ENCODE measurements at places on chromosomes 12 and 14.

GRCh38 chr12:56521590-56522371 lies at the start of gene RBMS2:
Gene RBMS2, plus strand, starts transcription at chr12:56521820. Its CDS starts 204 bp downstream, at chr12:56522024.
- no peak for DNase-seq

DNA sequence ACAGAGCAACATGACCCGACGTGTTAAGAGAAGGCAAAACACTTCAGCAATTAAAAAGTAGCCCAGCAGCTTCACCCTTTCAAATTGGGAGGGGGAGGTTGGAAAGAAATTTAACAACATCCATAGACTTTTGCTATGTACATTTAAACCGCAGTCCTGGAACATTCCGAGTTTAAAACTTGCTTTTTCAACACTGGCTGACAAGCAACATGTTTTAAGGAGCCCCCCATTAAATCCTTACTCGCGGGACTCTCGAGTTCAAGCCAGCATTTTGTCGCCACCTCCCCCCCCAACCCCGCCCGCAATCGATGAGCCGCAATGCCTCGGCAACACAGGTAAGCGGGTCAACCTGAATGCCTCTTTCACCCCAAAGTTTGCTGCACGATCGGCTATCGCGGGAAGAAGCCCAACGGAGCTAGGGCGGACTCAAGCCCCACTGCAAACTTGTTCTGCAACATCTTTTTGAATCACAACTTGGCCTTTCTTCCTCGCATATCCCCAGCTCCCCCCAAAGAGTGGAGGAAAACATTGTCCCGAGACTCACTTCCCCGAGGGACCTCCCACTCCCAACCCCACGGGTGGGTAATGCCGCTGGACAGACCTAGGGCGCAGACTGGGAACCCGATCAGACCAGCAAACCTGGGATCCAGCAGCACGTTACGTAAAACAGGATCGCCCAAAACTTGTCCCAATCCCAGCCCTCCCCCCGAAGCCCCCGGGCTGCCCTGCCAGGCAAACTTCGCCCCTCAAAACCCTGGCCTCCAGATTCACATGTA lies 777 bp downstream of the ZFP36L1 start:
- DNase-seq, result no peak

- no peak for DNase-seq
Observed at GRCh38 chr12:110744601-110745264, 2.0 kb upstream of the PPP1CC start.

- DNase-seq, result no peak
Observed at GRCh38 chr12:51632623-51633022, 41.6 kb downstream of the SCN8A start.

- no peak for DNase-seq
Observed at GRCh38 chr14:67602995-67603545, 3.0 kb upstream of the PIGH start.

DNA sequence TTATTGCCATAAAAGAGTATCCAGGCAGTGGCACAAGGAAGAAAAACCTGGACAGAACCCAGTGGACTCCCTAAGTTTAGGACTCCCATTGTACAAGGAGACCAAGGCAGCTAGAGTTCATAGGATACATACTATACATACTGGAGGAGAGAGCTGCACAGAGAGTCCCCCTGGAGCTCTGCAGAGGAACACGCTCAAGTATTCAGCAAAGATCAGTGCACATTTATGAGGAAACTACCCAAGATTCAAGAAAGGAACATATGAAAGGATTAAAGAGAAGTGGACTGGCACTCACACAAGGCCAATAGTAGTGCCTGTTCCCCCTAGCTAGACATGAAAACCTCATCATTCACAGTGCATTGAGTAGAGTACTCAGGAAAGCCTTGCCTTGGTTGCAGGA lies 43.0 kb upstream of the CHPT1 start:
- no peak for DNase-seq

GRCh38 chr12:4997939-4998338 lies 45.7 kb upstream of the KCNA5 start:
- DNase-seq, result no peak

DNA sequence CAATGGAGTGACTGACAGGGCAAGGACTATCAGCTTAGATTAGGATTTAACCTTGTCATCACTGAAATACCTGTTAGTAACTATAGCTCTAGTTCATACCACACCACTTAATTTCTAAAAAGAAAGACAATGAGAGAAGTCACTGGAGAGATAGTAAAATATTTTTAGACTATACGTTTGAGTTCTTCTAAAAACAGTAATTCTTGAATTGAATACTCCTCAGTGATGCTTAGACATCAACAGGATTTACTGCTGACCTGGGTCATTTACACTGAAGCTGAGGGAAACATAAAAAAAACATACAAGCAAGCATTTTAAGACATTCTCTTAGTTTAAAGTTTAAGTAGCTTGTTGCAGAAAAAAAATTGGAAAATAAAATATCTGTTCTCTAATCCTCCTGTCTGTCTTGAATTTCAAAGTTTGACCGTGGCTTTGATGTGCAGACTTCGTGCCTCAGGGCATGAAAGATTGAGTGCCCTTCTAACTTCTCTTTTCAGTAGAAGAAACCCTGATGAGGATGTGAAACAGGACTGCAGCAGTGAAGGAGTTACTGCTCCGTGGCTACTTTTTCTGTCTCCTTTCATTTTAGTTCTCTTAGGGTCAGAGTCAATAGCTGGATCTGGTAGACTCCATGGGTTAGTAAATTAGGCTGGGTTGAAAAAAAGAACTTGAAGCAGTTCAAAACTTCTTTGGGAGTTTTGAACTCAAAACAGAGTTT lies 172.2 kb downstream of the PTPRO start:
- DNase-seq, result no peak

GRCh38 chr12:113844495-113845210 lies 121.5 kb downstream of the RBM19 start:
- no peak for DNase-seq

DNA sequence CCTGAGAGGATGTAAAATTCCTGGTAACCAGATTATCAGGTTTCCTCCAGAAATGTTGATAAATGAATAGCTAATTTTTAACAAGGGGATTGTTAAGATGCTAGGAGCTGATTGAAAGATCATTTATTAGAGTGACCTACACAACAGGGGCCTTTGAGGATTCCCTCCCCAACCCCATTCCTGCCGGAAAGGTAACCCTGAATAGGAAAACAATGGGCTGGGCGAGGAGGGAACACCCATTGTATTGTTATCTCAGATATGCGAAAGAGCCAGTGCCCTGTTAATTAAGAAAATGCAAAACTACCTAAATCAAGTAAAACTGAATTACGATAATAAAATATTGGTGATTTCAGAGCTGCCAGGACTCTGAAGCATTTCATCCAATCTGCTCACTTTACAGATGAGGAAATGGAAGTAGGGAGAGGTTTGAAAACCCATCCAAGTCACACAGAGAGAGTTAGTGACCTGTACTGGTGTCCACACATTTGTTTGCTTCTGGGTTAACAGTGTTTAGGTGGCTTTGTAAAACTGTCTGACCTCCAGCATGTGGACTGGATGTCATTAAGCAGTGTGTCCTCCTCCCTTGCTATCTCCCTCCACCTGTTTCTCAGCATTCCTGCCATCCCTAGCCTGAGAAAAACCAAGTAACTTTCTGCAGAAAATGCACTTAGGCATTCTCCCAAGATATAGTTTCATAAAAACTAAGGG lies 214.8 kb downstream of the TTC6 start:
- DNase-seq, result no peak

DNA sequence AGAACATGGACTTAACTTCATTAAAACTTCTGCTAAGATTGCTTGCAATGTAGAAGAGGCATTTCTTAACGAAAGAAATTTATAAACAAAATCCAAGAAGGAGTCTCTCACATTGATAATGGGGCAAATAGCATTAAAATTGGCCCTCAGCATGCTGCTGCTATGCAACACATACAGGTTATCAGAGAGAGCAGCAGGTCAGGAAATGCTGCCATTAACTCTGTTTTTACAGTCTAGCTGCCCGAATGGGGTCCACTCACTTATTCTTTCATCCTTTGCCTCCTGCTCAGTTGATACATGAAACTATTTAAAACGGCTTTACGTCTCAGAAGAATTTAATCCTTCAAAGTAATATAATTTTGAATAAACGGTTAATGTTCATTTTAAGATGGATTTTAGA lies 620.4 kb downstream of the SLC16A7 start:
- no peak for DNase-seq

DNA sequence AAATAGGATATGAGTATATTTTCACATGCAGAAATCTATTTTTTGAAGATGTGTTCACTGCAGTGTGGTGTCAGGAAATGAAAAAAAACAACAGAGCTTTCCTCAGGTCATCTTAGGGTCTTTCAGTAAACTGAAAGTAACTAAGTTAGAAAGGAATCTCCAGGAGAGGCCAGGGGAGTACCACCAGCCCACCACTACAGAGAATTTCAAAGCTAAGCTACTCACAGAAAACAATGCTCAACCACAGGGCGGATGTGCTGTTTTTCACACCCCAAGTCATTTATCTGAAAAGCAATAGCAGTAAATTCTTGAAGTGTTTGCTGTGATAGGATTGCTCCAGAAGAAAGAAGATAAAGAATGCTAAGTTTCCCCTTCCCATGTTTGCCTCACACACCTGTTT lies 79.0 kb downstream of the IFNG start:
- DNase-seq, result no peak

DNA sequence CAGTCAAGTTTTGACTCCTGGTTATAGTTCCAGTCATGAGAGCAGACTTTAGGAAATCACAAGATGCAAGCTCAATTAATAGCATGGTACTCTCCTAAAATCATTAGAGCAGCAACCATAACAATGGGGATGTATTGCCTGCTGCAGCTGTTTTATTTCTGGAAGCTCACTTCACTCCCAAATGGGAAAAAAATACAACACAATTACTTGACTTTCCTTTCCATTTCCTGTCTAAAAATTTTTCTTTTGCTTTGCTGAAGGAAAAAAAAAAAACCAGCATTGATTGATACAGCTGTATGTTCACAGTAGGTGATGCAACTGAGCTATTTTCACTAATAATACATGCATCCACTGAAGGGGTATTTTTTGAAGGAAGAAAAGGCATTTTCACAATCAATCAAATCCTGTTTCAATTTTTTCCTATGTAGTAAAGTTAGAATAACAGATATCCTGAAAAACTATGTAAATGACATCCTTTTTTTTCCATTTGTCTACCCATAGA lies 143.9 kb upstream of the NOVA1 start:
- no peak for DNase-seq

- no peak for DNase-seq
Observed at GRCh38 chr14:79166171-79166570, 996.0 kb downstream of the NRXN3 start.

- no peak for DNase-seq
Observed at GRCh38 chr14:77630111-77630510, 13.7 kb upstream of the SPTLC2 start.

GRCh38 chr12:105967038-105967776 lies 171.5 kb downstream of the NUAK1 start:
- no peak for DNase-seq

DNA sequence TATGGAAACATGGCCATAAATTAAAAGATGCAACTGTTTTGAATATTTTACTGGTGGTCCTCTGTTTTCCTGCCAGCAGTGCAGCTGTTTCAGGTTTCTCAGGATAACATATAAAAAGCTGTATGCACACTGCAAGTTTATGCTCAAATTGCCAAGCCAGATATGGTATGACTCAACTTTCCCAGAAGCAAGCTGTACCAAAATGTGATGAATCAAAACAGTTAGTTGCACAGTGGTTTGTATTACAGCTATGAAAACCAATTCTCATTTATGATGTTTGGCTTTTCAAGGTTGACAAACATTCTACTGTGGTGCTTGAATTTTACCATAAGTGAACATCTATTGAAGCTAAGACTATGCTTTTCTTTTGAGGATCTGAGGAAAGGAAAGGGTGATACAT lies 15.5 kb downstream of the TRMT5 start:
- DNase-seq, result no peak

GRCh38 chr12:112347581-112347982 lies 34.6 kb downstream of the HECTD4 start:
- DNase-seq, result no peak

DNA sequence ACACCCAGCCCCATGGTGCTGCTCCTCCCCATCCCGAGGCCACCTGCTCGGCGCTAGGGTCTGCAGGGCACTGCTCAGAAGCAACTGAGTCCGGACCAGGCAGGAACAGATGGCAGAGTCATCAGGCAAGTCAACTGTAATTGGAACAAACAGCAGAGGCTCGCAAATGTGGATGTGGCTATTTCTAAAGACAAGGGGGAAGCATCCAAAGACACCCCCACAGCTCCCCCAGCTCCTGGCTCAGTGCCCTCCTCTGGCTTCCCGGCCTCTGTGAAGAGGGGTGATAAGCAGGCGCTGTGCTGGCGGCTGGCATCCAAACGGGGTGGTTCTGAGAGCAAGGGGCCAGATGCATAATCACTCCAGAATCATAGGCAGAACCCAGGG lies 125.6 kb downstream of the PIWIL1 start:
- no peak for DNase-seq

GRCh38 chr12:30962047-30962446 lies 35.5 kb downstream of the TSPAN11 start:
- DNase-seq, result no peak

DNA sequence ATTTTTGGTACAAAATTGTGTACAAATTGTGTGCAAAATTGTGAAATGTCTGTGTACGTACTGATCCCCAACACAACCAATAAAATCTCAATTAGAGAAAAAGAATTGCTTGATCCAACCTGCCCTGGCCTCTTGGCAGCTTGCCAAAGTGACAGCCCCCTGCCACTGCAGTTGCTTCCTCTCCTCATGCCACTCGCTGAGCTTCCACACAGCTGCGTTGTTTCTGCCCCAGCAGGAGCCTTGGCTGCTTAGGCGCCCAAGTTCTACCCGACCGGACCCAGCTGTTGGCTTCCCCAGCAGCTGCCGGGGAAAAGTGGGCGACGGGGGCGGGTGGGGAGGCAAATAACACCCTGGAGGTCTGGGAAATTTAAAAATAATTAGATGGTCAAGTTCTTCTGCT lies 171.8 kb upstream of the ATF7IP start:
- no peak for DNase-seq

DNA sequence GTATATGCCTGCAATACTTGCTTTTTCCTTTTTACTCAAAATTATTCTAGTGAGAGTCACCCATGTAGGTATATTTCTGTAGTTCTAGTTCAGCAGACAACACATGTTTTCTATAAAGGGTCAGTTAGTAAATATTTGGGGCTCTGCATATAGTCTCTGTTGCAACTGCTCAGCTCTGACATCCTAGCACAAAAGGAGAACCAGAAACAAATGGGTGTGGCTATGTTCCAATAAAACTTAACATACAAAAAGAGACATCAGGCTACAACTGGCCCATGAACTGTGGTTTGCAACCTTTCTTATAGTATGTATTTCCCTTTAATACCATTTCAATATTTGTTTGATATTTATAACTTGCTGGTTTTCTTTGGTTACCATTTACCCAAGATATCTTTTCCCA lies 11.9 kb downstream of the NT5DC3 start:
- DNase-seq, result no peak

DNA sequence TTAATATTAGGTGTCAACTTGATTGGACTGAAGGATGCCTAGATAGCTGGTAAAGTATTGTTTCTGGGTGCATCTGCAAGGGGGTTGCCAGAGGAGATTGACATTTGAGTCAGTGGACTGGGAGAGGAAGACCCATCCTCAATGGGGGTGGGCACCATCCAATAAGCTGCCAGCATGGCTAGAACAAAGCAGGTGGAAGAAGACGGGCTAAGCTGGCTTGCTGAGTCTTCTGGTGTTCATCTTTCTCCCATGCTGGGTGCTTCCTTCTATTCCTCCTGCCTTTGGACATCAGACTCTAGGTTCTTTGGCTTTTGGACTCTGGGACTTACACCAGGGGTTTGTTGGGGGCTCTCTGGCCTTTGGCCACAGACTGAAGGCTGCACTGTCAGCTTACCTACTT lies 87.4 kb downstream of the SLC38A1 start:
- DNase-seq, result no peak

GRCh38 chr12:66942741-66943465 lies 264.0 kb upstream of the GRIP1 start:
- DNase-seq, result no peak

- no peak for DNase-seq
Observed at GRCh38 chr12:79183926-79184325, 319.4 kb downstream of the SYT1 start.

Data from stimulated activated CD8-positive, alpha-beta memory T cell treated with anti-CD3 and anti-CD28 coated beads, Interleukin-7, amount 100 ng/mL, for 1 hour (primary cell).